Urinary bladder (tissue), 4 donors: ENCODE measurements at places on chromosomes 11 and 22.

DNA sequence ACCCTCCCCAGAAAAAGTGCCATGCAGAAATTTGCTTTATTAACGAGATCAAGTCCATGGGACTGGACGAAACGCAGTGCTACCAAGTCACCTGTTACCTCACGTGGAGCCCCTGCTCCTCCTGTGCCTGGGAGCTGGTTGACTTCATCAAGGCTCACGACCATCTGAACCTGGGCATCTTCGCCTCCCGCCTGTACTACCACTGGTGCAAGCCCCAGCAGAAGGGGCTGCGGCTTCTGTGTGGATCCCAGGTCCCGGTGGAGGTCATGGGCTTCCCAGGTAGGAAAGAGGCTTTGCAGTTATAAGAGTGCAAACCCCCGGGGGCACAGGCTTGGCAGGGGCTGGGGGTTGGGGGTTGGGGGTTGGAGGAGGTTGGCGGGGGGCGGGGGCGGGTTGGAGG is 4.2 kb downstream of the APOBEC3H start:
- no peak for DNase-seq

DNA sequence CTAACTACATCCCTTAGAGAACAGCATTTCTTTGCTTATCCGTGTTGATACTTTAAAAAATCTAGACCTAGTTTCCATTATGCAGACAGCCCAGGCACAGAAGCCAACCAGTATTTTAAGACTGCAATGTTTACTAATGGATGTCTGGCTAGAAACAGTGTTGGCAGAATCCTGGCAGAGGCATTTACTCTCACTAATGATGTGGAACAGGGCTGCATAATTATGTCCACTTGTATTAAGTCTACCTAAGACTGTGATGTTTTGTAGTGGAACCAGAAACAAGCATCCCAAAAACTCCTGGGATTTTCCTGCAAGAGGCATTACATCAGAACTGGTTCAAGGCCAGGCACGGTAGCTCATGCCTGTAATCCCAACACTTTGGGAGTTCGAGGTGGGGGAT is 50.2 kb upstream of the PICALM start:
- no peak for DNase-seq

DNA sequence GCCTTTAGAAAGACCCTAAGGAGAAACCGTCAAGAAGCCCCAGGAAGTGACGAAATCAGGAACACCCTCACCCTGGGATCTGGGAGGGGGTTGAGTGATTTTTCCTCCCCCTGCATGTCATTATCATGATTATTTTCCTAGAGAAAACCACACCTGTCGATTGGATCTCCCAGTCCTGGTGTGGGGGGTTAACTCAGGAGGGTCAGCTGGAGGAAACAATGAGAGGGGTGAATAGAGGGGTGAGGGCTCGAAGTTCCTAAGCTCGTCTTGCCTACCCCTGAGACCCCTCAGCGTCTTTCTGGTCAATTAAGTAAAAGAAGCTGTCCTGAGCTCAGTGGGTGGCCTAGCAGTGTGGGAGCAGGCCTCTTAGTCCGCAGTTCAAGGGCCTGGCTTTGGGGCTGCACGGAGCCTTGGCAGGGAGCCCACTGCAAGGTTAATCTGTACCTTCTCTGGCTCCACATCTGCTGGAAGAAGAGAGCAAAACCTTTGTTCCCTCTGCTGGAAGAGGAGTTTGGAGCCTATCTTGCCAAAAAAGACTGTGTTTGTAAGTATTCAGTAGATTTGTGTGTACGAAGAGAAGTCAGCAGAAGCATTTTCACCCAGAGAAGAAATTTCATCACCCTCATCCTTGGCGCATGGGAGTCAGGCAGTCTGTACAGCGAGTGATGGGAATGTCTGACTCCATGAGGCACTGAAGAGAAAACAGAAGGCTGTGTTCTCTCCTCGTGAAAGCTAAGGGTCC is 34.2 kb upstream of the FTH1 start:
- no peak for DNase-seq

GRCh38 chr11:68275721-68276507 is 4.1 kb upstream of the C11orf24 start:
- DNase-seq: no peak

DNA sequence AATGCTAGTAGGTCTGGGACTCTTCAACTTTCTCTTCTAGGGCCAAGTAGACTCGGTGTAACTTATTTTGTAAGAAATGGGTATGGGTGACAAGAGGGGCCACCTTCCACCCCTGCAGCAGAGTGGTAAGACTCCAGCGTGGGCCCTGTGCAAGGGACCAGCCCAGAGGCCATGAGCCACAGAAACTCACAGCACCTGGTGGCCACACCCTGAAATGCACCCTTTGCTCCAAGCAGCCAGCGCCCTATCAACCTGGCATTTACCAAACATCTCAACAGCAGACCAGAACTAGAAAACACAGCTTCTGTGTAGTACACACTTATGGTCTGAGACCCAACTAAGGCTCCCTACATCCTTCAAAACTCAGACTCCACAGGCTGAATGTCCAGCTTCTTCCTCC is 5.7 kb downstream of the CDCA5 start:
- no peak for DNase-seq

DNA sequence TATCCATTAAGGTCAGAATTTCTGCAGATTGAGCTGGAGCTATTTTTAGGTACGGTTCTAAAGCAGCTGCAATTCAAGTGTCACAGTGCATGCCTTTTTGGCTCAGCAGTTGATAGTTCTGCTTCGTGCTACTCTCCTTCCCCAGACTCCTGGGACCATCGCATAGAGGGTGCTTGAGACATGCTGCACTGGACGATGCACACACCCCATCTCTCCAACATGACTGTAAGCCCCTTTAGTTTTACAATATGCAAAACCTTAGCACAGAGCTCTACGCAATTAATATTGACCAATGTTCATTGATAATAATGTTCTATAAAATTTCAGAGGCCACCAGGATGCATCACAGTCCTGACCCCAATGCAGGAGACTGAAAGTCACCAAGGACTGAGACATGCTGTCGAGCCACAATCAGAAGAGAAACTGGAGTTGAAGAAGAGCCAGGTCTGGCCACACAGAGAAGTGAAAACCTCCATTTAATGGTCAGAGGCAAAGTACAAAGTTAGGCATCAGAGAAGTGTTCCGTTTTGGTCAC is 120.9 kb upstream of the ZC3H12C start:
- no peak for DNase-seq

DNA sequence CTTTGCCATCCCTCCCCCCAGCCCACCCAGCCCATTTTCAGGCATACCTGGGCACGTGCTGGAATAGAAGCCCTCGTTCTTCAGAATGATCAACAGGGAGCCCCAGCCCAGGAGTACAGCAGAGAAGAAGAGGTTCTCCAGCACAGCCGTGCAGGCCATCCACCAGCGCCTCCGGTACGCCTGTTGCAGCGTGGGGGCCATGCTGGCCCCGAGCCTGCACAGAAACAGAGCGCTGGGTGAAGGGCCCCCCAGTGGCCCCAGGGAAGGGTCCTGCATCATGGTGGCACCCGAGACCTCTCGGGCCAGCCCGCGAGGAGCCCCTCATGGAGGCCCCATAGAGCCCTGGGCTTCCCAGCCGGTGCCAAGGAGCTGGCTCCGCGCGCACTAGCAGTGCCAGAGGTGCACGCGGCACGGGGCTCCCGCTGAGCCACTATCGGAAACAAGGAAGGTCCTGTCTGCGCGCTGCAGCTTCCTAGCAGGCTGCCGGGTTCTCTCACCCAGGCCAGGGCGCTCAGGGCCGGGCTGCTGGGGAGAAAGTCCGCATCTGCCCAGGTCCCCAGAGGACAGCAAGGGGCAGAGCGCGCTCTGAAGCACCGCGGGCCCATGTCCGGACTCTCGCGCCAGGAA is 1.5 kb downstream of the SLC43A1 start:
- no peak for DNase-seq

DNA sequence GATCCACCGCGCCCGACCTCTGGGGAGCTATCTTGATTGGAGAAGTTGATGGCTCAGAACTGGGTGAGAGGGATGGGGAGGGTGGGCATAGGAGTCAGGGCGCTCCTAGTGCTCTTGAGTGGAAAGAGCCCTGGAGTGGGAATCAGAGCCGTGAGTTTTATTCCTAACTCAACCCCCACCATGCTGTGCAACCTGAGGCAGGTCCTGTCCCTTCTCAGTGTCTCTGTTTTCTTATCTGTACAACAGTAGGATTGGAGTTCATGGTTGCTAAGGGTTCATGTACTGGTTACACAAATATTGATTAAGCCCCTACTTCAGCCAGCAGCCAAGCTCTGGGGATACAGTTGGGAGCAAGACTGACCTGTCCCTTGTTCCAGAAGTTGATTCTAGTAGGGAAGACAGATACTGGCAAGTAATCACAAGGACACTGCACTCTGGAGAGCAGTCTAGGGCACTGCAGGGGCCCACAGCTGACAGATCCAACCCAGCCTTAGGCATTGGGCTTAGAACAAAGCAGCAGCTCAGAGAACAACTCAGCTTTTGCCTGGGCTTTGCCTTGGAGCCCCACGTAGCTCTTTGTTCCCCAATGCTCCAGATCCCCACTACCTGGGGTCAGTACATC is 12.4 kb upstream of the DAGLA start:
- no peak for DNase-seq

GRCh38 chr11:34602245-34602644 is 18.6 kb upstream of the EHF start:
- no peak for DNase-seq

- DNase-seq: no peak
Observed at GRCh38 chr11:47388697-47389576, 10.6 kb upstream of the SPI1 start.

DNA sequence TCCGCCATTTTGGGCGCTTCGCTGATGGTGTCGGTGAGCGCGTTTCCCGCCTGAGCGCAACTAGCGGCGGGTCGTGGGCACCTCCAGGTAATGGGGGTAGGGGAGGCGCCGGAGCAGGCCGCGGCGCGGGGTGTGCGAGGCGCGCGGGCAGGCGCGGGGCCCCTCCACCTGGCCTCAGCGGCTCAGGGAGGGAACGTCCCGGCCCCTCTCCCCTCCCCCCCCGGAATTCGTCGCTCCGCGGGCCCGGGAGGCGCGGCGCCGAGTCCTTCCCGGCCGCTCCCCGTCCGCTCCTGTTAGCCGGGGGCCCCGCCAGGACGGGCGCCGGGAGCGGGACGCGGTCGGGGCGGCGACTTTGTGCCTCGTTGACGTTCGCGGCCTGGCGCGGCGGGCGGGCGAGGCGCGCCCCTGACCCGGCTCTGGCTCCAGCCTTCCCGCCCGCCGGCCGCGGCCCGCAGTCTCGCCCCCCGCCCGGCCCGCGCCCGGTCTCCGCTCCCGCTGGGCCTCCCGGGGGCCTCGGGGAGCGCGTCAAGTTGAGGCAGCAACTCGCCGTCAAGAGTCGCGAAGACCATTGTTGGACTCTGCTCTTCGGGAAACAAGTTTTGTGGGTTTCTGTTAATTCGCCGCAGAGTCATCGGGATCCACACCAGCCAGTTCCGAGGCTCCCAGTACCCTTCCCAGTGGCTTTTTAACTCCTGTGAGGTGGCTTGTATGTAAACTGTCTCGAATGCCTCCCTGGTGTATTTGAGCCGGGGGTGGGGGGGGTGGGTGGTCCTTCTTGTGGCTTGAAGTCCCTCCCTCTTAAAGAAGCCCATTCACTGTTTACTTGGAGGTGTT is at the start of gene PPP6R3:
PPP6R3 (plus strand) TSS at position 12 of the 834 bp plus-strand sequence. CDS start 76,913 bp downstream, outside the sequence.
- DNase-seq: no peak

GRCh38 chr11:96960476-96960875 is 570.7 kb downstream of the JRKL start:
- no peak for DNase-seq

- DNase-seq: no peak
Observed at GRCh38 chr11:62804310-62805075, 747 bp downstream of the NXF1 start.

GRCh38 chr11:15616130-15617105 is 501.7 kb downstream of the INSC start:
- no peak for DNase-seq
